GM23338 (cell line): ENCODE measurements at places on chromosomes 1 and 21. TPM values are rescaled to one million over a fixed set of nuclear protein-coding genes. Genes with fewer than 3 reads are reported as not detected.

The KPRP gene
- total RNA-seq = not detected in 2 replicates

- H3K4me1 ChIP-seq = no peaks in the 10 kb centered on the region
- H3K27ac ChIP-seq = no peak overlapping the region
- DNase-seq = no peak
- H3K36me3 ChIP-seq = no peaks in the 10 kb centered on the region
Measured at GRCh38 chr1:198117267-198117666, 39.5 kb upstream of the NEK7 start.

The PTPRC gene
- 0.10 TPM in 1 of 2 replicates, not detected in the other for total RNA-seq

DNA sequence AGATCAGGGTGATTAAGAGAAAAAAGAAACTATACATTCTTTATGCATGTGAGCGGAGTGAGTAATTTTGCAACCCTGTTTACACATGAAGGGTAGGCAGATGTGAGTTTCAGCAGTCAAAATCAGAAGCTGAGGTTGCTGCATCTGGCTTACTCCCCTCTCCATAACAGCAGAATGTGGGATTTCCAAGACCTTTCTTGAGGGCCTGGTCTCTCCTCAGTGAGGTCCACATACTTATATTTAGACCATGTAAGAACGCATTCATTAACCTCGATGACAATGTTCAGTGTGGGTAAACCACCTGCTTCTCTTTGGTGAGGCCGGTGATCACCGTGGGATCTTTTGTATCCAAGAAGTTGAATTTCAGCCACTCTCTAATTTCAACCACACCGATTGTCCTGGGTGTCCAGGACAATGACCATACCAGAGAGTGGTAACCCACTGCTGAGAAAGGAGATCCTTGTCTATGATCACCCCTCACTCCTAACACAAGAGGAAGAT, 18.7 kb upstream of the RAP1A start:
- H3K27ac ChIP-seq = no peak overlapping the region
- DNase-seq = no peak
- H3K4me1 ChIP-seq = no peaks in the 10 kb centered on the region

- H3K4me3 ChIP-seq = no peak overlapping the region
- DNase-seq = no peak
- no peak overlapping the region for H3K27ac ChIP-seq
- H3K4me1 ChIP-seq = peaks cover 5% of the 10 kb centered on the region; the same call in 1 of the 2 replicates
Measured at GRCh38 chr1:199778324-199778955, 249.1 kb upstream of the NR5A2 start.

GRCh38 chr1:63112155-63112900, 210.0 kb upstream of the FOXD3 start:
- no peaks in the 10 kb centered on the region for H3K27me3 ChIP-seq
- no peaks in the 10 kb centered on the region for H3K36me3 ChIP-seq
- DNase-seq = no peak
- H3K4me3 ChIP-seq = no peak overlapping the region
- H3K4me1 ChIP-seq = peaks cover 51% of the 10 kb centered on the region

DNA sequence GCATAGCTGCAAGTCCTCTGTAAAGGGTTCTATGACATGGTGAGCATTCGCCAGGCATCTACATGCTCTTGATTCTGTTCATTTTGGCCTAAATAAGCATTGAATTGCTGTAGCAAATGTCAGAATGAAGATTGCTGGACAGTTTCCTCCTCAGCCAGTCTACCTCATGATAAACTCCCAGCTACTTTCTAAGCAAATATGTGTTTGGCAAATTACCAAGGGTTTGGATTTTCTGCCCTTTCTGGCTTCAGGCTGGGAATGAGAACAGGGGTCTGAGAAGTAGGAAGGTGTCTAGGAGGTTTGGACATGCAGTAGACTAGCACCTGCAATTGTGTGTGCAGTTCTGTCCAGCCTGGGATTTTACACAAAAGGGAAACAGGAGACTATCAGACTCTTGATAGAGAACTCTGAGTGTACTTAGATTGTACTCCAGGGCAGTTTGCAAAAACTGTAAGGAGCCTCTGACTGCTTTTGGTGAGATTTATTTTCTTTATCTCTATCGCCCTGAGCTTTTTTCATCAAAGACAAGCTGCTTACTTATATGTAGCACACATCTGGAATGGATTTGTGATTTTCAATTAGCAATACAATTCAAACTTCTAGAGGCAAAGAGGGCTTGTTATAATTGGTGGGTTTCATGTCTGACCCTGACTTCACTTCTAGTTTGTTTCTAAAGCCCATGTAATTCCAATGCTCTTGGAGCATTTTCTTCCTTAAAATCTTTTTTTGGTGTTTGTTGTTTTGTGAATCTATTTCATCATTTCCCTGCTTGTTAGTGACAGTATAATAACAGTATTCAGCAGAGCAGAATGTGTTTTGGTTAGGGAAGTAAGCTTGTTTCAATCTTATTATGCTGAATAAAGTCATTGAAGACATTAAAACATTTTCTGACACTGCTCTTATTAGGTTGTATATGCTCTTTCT, 150.8 kb downstream of the VPS13D start:
- H3K36me3 ChIP-seq = peaks cover 32% of the 10 kb centered on the region
- no peaks in the 10 kb centered on the region for H3K27me3 ChIP-seq
- no peak overlapping the region for H3K4me3 ChIP-seq
- DNase-seq = no peak
- H3K4me1 ChIP-seq = no peaks in the 10 kb centered on the region
- no peak overlapping the region for H3K27ac ChIP-seq

The WNT2B gene
- 0.12 and 0.90 TPM in 2 replicates for total RNA-seq

DNA sequence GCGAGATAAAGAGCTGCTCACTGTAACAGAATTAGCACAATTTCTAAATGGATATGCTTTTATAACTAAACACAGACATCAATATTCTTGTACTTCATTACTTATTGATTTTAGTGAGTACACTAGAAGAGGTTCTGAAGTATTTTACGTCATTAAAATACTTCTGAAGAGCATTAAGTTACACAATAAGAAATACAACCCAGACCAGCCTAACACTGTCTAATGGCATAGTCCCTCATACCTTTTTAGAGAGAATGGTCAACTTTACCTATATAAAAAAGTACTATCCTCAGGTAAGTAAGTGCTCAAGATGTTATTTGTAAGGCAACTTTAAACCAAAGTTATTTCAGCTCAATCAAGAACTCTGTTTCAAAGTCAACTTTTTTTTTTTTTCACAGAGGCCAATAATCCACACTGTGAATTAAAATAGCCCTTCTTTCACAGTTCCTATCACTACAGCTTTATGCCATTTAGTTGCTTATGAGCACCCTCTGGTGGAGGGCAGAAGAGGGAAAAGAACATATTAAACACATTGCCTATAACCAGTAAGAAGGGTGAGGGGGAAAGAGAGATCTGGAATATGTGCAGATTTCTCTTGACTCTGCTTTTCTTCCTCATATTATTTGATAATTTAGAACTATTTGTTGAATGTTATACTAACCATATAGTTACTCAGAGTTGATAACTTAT, 182.1 kb upstream of the DMRTA2 start:
- no peaks in the 10 kb centered on the region for H3K36me3 ChIP-seq
- no peaks in the 10 kb centered on the region for H3K27me3 ChIP-seq
- H3K27ac ChIP-seq = no peak overlapping the region
- no peak overlapping the region for H3K4me3 ChIP-seq
- peak; percentile 69 for DNase-seq

DNA sequence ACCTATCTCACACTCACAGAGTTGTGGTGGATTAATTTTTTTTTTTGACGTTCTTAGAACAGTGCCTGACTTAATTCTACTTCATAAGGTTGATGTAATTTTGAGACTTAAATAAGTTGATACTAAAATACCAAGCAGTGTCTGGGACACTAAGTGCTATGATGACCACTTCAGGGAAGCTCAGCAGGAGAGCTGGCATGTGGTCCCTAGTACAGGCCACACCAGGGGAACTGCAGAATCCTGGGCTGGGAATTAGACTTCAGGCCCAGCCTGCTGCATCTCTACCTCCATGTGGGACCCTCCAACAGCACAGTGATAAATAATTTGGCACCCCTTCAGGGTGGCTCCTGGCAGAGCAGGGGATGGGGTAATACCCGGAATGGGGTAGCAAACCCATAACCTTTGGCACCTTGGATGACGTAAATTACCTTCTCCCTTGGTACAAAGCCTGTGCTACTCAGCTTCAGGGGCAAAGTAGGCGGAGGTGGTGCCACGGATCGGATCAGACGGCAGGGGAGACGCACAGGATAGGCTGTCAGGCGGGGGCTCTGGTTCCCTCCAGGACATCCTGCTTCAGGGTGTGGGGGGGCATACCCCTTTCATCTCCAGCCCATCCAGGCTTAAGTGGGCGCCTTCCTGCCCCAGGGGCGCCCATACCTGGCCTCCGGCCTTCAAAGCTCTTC, 4.8 kb downstream of the MFSD2A start:
- peaks cover 9% of the 10 kb centered on the region for H3K4me1 ChIP-seq
- H3K27me3 ChIP-seq = peaks cover 7% of the 10 kb centered on the region; the same call in 1 of the 2 replicates
- H3K36me3 ChIP-seq = peaks cover 24% of the 10 kb centered on the region; the same call in 1 of the 2 replicates
- no peak for DNase-seq
- no peak overlapping the region for H3K4me3 ChIP-seq

DNA sequence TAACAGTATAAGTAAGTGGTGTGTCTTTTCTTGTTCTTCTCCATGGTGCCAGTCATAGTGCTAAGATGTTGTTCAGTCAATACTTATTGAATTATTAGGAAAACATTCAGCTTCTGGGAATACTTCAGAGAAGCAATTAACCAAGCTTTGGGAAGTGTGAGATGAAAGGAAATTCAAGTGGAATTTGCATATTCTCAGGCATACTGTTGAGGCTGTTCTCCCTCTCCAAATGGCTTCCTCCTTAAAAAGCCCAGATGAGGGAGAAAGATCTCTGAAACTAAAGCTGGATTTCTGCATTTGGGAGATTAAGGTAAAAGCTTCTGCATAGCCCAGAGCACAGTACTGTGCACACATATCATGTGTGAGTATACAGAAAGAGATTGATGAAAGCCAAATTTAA, 73.4 kb downstream of the MACF1 start:
- no peak overlapping the region for H3K27ac ChIP-seq
- peak; percentile 55 for DNase-seq
- peaks cover 6% of the 10 kb centered on the region for H3K36me3 ChIP-seq
- 0 out of 2 replicates have a peak overlapping the region, but pooled peaks have one; percentile 12 for H3K4me3 ChIP-seq
- peaks cover 47% of the 10 kb centered on the region for H3K4me1 ChIP-seq

- no peaks in the 10 kb centered on the region for H3K4me1 ChIP-seq
- H3K4me3 ChIP-seq = no peak overlapping the region
- H3K27ac ChIP-seq = no peak overlapping the region
- no peak for DNase-seq
- no peaks in the 10 kb centered on the region for H3K36me3 ChIP-seq
Measured at GRCh38 chr1:29524285-29525065, 288.2 kb downstream of the PTPRU start.
